ENCODE measurements at places on chromosomes 1 and 21. TPM values are rescaled to one million over a fixed set of nuclear protein-coding genes. Genes with fewer than 3 reads are reported as not detected.

Gene KCNC4
- 1.6 TPM for total RNA-seq

Gene ANKRD34A
- total RNA-seq, result under 0.01 TPM

Gene FAM43B
- total RNA-seq, result 0.52 TPM

Gene RNU1-1
- under 0.01 TPM for total RNA-seq

Gene TSSK3
- total RNA-seq, result 1.0 TPM

Gene ACBD6
- total RNA-seq, result 40.7 TPM

Gene KCNN3
- total RNA-seq, result 3.7 TPM

Gene RPE65
- not detected for total RNA-seq

Gene RPRD2
- total RNA-seq, result 12.0 TPM

Gene PTGFR
- total RNA-seq, result 17.2 TPM

Gene HTR1D
- not detected for total RNA-seq

Gene BSND
- total RNA-seq, result not detected

Gene KRTAP20-1
- total RNA-seq, result not detected

Gene DYNLT5
- 0.52 TPM for total RNA-seq

Gene LINGO4
- under 0.01 TPM for total RNA-seq

Gene WNT9A
- 2.1 TPM for total RNA-seq

Gene ESPN
- total RNA-seq, result 0.52 TPM

Gene HFM1
- 16.2 TPM for total RNA-seq

Gene FMN2
- total RNA-seq, result 2.1 TPM

Gene IFNLR1
- total RNA-seq, result not detected

Gene KLF17
- under 0.01 TPM for total RNA-seq

Gene KLHDC9
- total RNA-seq, result not detected

Gene LIN28A
- not detected for total RNA-seq

All from skeletal muscle tissue (tissue), 5 donors.